ENCODE measurements at places on chromosomes 1 and 21.
A peak's percentile ranks its signal among the peaks of the same experiment; 100 is the strongest.

- DNase-seq = no peak
Observed at GRCh38 chr1:9481048-9481447, 58.2 kb upstream of the SLC25A33 start.

- no peak for DNase-seq
Observed at GRCh38 chr1:43878854-43879253, 54.7 kb upstream of the ARTN start.

GRCh38 chr1:209626346-209627026, 25.7 kb downstream of the LAMB3 start:
- no peak for DNase-seq

- no peak for DNase-seq
Observed at GRCh38 chr1:92367496-92367895, 68.6 kb downstream of the RPAP2 start.

- no peak for DNase-seq
Observed at GRCh38 chr1:183443011-183443410, 24.8 kb upstream of the NMNAT2 start.

- no peak for DNase-seq
Observed at GRCh38 chr1:1399872-1400575, 889 bp upstream of the CCNL2 start.

GRCh38 chr1:165924117-165924516, 96.7 kb downstream of the UCK2 start:
- DNase-seq = no peak

DNA sequence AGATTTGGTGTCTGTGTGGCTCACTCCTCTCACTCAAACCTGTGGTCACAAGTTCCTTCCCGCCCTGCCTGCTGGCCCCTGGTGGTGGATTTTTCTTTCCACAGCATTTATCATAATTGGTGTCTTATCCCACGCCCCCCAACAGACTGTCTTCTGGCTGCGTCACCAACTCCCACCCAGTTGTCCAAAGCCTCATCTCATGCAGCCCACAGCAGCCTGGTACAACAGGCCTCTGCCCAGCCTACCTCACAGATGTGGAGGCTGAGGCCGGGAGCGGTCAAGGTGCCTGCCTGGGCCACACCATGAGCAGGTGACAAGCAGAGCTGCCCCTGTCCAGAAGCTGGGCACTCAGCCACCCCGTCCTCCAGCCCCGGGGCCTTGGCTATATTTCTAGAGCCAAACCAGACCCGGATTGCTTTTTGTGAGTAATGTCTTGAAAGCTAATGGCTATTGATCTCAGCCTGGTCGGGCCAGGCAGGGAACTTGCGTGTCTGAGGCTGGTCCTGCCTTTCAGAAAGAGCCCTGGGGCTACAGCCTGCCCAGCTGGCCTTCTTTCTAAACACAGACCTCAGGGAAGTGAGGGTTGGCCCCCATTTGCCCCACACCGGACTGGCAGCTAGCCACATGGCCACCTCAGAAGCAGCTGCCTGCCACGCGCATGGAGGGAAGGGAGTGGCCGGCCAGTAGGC, 2.6 kb downstream of the KCNAB2 start:
- no peak for DNase-seq

GRCh38 chr1:177246710-177247580, 76.2 kb downstream of the BRINP2 start:
- no peak for DNase-seq

- DNase-seq = no peak
Observed at GRCh38 chr1:211833174-211833820, 2.7 kb upstream of the LPGAT1 start.

DNA sequence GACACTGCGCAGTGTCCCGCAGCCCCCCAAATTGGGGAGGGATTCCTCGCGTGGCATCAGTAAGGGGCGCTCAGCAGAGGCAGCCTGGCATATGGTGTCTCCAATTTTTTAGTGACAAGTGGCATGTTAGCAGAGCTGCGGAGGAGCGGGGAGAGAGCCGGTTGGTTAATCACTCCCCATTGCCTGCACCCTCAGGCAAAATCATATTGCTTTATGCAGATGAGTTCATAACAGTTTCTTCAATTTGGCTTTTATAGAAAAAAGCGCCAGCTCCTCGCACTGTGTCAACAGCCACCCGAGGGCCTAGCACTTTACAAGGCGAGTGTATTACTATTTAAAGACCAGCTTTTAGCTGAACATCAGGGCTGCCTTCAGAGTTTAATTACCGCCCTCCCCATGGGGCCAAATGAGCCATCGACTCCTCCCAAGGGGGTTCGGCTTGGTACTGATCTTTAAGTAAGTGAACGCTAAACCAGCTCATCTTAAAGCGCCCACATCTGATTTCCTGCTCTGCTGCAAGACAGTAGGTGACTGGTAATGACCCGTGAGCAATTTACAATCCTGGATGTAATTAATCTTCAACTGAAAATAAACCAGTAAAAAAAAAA, 298.9 kb downstream of the DSCAM start:
- no peak for DNase-seq

- DNase-seq = no peak
Observed at GRCh38 chr1:208174200-208174599, 70.0 kb downstream of the PLXNA2 start.

DNA sequence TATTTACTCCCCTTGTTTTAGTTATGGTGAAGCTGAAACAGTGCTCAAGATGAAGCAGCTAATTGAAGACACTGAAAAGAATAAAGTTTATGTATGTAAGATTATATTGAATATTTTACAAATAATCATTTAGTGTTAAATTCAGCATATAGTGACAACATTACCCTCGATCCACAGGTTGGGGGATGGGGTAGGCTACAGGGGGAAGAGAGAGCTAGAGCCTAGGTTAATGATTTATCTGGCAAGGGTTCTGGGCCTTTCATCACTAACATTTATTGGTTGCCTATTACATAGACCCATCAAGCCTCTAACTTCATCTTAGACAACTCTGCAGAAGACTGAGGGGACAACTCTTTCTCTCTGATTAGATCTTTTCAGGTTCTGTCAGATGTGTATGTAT, 21.3 kb downstream of the ZCCHC17 start:
- no peak for DNase-seq

DNA sequence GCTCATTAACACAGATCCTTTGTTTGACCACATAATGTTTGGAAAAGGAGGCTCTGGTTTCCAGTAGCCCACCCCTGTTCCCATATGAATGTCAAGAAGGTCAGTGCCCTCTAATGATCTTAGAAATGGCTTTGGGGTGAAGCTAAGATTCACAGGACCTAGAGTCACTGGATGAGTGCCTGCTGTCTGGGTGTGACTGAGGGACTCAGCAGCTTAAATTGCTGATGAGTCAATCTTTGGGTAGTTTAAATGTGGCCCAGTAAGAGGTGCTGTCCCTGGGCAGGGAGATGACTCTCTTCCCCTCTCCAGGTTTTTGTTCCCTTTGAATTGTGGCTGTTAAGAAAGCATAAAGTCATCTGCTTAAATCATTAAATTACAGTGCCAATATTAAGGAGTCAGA, 50.6 kb downstream of the L1TD1 start:
- no peak for DNase-seq

DNA sequence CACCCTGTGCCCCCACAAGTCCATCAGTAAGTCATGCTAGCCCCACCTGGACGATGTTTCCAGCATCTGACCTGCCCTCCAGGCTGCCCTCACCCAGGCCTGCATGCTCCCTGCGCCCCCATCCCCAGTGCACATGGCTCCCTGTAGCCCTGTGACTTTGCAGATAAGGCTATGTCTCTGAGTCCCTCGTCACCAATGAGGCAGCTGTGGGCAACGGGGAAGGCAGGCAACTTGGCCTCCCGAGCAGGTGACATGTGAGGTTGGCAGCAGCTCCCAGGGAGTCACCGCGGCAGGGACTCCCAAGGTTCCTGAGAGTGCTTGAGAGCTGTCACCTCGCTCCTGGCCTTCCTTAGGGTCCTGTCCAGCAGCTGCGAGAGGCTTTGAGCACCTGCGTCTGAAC, 32.4 kb upstream of the AGPAT3 start:
- DNase-seq = no peak

DNA sequence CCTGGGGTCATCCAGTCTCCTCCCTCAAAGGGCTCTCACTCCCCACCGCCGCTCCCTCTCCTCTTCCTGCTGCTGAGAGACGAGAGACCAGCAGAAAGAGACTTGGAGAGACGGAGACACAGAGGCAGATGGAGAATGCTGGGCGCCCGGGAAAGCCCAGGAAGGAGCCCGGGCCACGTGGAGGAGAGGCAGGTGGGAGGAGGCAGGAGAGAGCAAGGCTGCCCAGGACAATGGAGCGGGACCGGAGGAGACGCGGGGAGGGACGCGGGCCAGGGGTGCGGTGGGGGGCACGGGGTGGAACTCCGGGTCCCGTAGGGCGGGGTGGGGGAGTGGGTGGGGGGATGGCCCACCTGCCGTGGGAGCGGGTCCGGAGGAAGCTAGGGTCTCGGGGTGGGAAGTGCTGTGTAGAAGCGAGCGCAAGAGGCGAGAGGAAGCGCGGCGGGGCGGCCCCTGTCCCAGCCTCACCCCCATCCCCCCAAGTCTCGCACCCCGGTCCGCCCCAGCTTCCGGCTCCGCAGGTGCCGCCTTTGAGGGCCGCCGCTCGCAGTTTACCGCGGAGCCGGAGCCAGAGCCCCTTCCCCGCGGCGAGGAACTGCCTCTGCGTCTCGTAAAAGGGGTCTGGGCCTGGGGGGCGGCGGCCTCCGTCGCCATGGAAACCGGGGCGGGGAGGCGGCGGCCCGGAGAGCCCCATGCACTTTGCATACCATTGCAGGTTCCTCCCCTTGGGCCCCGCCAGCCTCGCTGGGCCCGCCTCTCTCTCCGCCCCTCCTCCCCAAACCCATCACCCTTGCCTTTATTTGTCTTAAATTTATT, 11.7 kb upstream of the EPHA2 start:
- DNase-seq = peak; percentile 65

- DNase-seq = no peak
Observed at GRCh38 chr21:40842197-40842552, 4.8 kb downstream of the DSCAM start.

DNA sequence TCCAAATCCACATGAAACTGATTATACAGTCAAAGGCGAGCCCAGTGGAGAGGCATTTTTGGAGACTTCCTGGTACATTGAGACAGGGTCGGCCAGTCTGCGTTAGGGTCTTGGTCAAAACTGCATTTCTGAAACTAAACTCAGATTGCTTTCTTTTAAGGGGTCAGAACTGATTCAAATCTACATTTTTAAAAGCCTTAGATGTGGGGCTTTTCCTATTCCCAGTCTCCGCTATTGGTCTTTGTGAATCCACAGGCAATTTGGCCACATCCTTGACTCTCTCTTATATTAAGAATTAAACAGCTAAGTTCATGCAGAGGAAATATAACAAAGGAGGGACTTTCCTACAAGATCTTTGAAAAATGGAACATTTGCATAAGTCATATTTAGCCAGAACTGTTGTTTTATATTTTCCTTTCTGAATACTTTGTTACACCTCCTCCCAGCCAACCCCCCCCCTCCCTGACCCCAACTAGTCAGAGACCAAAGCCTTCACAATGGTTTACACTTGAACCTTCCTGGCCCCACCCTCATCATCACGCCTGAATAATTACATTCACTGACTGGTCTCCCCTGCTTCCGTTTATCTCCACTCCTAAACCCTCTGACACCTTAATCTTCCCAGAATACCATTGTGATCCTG, 30.9 kb downstream of the SELL start:
- DNase-seq = no peak

- no peak for DNase-seq
Observed at GRCh38 chr1:35030756-35031446, 844 bp downstream of the ZMYM6 start.

DNA sequence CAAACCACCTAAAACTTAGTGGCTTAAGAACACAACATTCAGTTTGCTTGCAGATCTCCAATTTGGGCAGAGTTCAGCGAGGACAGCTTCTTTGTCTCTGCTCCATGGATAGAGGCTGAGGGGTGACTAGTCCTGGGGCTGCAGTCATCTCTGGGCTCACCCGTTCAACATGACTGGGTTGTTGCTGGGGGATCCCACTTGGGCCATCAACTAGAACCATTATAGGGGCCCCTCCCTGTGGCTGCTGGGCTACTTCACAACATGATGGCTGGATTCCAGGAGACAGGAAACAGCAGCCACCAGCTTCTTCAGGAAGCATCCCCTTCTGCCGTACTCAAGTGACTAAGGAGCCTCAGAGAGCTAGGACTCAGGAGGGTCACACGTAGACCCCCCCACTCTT, 140.9 kb downstream of the RHOU start:
- DNase-seq = no peak

DNA sequence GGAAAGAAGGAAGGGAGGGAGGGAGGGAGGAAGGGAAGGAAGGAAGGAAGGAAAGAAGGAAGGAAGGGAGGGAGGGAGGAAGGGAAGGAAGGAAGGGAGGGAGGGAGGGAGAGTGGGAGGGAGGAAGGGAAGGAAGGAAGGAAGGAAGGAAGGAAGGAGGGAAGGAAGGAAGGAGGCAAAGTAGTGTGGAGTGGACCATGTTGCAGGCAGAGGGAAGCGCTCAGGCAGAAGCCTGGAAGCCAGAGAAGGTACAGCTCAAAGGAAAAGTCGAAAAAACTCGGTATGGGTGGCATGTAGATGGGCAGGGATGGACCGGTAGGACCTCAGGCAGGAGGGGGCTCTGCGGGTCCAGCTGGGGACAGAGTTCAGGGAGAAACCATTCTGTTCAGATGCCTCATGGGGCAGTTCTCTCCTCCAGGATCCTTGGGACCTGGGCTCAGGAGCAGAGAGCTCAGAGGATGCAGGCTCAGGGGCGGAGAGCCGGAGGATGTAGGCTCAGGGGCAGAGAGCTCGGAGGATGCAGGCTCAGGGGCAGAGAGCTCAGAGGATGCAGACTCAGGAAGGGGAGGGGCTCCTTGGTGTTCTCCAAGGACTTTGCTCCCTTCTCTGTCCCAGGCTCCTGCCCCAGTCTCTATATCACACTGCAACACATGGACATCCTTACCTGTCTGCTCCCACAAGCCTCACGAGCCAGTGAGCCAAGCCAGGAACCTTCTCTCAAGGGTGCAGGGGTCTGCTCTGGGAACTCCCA, 13.6 kb upstream of the PADI3 start:
- no peak for DNase-seq

DNA sequence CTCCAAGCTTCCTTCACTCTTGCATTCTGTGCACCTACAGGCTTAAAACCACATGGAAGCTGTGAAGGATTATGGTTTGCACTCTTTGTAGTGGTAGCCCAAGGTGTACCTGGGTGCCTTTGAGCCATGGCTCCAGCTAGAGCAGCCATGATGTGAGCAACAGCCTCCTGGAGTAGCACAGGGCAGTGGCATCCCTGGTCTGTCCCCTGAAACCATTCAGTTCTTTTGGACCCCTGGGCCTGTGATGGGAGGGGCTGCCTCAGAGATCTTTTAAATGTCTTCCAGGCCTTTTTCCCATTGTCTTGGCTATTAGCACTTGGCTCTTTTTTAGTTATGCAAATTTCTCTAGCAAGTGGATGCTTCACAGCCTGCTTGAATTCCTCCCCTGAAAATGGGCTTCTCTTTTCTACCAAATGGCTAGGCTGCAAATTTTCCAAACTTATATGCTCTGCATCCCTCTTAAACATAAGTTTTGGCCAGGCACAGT, 47.4 kb downstream of the CLCA4 start:
- no peak for DNase-seq

All from progenitor cell of endocrine pancreas (in vitro differentiated cells).